Suppressor macrophage treated with lipopolysaccharide for 1 hour (primary cell): ENCODE measurements at places on chromosomes 11 and 22.

- DNase-seq: peak; percentile 60
These were observed 2.6 kb upstream of the ME3 start for GRCh38 chr11:86675017-86675416.

GRCh38 chr11:121309688-121310087 lies 17.1 kb downstream of the SC5D start:
- no peak for DNase-seq

GRCh38 chr11:123261345-123262106 lies 66.5 kb upstream of the CLMP start:
- peak; percentile 81 for DNase-seq

DNA sequence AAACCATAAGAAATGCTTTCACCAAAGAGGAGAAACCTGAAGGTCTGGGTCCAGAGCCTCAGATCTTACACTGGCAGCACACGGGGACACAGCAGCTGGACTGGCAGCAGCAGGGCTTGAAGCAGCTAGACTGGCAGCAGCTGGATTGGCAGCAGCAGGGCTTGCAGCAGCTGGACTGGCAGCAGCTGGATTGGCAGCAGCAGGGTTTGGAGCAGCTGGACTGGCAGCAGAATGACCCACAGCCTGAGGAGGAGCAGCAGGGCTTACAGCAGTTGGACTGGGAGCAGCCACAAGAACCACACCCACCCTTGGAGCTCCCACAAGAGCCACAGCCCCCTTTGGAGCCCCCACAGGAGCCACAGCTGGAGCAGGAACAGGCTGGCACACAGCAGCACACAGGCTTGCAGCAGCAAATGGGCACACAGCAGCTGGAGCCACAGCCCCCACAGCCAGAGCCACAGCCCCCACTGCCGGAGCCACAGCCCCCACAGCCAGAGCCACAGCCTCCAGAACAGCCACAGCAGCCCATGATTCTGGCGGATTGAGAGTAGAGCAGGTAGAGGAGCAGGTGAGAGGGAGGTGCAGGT lies at the start of gene KRTAP5-11:
KRTAP5-11 (minus strand) TSS at position 567 of the 587 bp plus-strand sequence; CDS start at position 529, 38 bp downstream.
- DNase-seq: no peak

GRCh38 chr11:90242894-90243416 lies 20.1 kb upstream of the CHORDC1 start:
- DNase-seq: no peak

- DNase-seq: no peak
These were observed 1.1 kb upstream of the LRRC75B start for GRCh38 chr22:24593836-24594568.

DNA sequence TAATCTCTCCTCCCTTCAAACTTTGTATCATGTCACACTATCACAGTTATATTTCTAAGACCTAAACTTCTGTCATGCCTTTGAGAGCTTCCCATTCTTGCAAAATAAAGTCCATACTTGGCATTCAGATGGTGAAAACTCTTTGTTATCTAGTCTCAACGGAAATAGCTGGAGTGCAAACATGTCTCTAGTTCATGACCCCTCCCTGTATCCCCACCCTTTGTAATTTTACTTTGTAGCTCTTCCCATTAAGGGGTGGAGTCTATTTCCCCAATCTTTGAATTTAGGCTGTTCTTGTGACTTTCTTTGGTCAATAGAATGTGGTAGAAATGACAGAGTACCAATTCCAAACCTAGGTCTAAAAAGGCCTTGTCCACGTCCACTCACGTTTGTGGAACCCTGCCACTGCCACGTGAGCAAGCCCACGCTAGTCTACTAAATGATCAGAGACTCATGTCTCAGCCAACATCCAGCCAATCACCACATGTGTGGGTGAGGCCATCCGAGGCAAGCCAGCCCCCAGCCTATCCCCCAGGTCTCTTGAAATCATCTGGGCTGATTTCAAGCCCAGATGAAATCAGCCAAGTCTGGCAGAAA lies 23.4 kb downstream of the SLN start:
- DNase-seq: no peak

DNA sequence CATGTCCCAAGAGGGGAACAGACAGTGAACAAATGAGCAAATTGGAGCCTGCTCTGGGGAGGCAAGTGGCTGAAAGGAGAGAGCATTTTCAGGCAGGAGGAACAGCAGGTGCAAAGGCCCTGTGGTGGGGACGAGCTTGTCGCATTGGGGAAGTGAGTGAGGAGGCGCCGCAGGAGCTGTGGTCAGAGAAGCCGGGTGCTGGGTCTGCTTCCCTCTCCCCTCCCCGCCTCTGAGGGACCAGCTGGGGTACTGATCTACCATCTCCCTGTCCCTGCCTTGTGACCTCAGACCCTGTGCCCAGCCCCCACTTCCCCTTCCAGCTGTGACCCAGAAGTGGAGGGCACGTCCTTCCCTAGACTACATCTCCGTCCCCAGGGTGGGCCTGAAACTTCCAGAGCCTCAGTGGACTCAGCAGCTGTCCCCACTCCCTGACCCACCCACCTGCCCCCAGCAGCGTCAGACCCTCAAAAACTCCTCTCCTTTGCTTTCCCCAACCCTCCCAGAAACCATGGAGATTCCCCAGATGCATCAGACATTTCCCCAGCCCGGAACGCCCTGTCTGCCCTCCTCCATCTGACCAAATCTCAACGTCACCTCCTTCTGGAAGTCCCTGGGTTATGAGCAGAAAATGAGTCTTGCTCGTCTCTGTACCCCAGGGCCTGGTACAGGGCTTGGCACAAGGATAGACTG lies 19.7 kb upstream of the PDGFB start:
- peak; percentile 98 for DNase-seq

- no peak for DNase-seq
These were observed 6.5 kb downstream of the PTPMT1 start for GRCh38 chr11:47571895-47572294.

DNA sequence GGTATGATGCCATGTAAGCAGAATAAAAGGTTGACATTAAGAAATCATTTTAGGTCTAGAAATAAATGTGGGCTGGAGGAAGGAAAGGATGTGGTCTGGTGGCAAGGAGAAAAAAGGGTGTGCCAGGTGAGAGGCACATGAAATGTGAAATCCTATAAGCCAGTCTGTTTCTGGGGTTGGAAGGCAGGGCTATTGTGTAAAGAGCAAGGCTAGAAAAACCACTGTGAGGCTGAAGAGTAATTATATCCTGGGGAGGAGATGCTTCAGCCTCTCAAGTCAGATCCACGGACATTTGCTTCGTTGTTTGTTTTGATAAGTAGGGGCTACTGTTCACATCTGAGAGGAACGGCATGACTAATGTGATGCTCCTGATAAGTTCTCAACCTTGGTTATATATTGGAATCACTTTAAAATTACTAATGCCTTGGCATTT lies 77.5 kb upstream of the CTSC start:
- no peak for DNase-seq

DNA sequence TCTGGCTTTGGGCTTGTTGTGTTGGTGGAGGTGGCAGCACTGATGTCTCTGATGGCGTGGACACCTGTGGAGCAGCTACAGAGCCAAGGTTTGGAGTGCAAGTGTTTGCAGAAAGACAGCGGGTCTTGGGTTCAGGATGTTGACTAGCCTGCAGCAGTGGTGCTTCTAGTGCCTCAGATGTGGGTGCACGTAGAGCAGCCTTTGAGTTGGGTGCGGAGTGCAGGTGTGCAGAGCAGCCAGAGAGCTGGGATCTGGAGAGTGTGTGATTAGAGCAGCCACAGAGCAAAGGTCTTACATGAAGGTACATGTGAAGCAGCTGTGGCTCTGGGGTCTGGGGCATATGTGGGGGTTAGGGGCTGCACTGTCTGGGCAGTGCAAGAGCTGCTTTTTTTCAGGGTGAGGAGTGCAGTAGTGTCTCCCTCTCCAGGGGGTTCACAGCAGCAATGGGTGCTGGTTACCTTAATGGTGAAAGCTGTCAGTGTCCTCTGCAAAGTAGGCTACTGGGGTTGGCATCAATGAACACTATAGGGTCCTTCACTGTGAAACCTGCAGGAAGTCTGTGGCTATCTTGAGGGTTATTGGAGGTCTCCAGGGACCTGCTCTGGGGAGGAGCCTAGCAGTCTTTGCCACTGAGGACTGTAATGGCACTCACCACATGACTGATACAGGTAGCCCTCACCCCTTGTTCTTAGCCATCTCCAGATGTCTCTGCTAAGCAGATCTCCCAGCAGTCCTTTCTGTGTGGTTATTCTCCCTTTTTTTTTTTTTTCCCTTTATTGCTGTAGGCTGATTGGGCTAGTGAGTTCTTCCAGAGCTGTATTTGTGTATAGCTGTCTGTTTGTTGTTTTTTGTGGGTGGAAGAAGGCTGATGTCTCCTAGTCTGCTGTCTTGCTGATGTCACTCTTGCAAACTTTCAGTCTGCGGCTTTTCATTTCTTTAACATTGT lies 14.3 kb downstream of the BIRC2 start:
- DNase-seq: no peak

- DNase-seq: peak; percentile 33
These were observed 251 bp upstream of the UQCC3 start for GRCh38 chr11:62671236-62671607.

DNA sequence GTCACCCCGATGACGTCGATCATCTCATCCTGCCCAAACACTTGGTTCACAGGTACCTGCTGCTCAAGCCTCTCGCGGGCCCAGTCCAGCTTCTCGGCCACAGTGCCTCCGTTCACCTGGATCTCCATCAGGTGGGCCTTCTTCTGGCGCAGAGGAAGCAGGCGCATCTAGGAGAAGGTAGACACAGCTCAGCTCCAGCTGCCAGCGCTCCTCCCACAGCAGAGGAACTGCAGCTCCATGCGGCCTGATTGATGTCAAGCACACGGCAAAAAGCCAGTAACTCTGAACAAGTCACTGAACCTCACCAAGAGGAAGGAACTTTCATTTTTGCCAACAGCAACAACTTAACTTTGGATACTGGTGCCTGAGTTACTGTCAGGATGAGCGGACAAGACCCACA lies 4.0 kb downstream of the RPL3 start:
- DNase-seq: no peak

- no peak for DNase-seq
These were observed 81.9 kb downstream of the MN1 start for GRCh38 chr22:27719535-27720227.

DNA sequence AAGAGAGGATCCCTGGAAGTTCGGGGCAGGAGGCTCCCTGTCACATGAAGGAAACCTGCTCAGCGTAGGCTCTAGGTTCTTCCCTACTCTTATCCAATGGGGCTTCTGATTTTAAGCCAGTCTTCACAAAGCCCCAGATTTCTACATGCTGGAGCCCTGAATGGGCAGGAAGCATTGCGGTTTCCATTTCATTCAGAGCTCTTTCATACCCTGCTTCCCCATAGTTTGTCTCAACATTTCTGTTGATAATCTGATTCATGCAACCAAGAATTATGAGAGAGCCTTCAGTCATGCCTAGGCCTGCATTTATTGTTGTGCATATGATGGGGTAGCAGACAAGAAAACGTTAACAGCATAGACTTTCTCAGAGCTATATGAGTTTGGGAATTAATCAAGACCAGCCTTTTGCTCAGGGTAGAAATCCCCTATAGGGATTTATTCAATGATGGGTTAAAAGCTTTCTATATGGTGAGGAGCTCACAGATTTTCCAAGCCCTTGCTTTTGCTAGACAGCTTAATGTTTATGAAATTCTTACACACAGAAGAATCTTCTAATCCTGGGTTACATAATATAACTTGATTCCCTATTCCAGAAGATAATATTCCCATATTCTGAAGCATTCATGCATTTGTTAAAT lies 15.9 kb downstream of the OR51B4 start:
- DNase-seq: no peak

GRCh38 chr11:70270877-70271648 lies 573 bp downstream of the PPFIA1 start:
- peak; percentile 54 for DNase-seq

GRCh38 chr22:46286006-46286405 lies 10.7 kb upstream of the GTSE1 start:
- DNase-seq: no peak

DNA sequence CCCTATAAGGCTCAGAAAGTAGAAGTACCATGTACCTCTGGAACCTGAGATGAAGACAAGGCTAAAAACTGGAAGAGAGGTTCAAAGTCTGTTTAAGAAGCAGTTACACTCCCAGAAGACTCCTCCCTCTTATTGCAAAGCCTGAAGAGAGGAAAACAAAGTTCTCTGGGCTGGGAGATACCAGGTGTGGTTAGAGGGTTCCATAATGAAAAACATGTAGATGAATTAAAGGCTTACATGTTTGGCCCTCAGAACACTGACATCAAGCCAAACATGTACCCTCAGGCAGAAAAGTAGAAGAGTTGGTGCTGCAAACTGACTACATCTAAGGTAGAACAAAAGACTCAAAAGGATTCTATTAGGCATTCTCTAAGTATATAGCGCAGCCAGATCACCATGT lies 205.3 kb downstream of the TTC28 start:
- no peak for DNase-seq

DNA sequence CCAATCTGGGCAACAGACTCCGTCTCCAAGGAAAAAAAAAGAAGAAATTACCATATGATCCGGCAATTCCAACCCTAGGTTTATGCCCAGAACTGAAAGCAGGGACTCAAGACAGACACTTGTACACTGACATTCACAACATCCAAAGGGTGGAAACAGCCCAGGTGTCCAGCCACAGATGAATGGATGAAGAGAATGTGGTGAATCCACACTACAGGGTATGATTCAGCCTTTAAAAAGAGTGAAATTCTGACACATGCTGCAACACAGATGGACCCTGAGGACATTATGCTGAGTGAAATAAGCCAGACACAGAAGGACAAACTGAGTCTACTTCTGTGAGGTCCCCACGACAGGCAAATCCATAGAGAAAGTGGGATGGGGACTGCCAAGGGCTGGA lies 43.9 kb downstream of the SGSM3 start:
- no peak for DNase-seq

GRCh38 chr11:77140231-77140851 lies 12.3 kb downstream of the MYO7A start:
- DNase-seq: no peak

DNA sequence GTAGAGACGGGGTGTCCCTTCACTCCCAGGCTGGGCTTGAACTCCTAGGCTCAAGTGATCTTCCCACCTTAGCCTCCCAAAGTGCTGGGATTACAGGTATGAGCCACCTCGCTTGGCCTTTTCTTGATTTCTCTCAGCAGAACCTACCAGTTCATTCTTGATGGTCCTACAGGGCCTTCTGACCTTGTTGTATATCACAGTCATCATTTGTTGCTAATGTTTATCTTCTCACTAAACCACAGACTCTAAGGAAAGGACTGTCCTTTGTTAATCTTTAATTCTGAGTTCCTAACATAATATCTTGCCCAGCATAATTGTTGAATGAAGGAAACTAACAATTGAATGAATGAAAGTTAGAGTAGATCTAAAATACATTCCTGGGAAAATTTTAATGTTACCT lies 22.0 kb upstream of the ZC3H12C start:
- no peak for DNase-seq

DNA sequence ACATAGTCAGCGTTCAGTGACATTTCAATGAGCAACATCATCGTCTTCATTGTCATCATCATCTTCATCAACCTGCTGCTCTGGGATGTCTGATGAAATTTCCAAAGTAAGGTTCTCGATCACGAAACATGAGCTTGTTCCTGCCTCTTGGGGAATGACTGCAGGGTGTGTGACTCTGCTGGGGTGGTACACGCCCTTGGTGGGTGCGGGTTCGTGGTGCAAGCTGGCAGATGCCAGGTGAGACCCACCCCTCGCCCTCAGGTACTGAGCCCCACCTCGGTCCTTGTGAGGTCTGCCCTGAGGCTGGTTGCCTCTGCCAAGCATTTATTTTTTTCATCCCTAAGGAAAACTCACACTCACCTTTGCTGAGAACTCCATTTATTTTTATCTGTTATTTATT lies 1389.2 kb downstream of the TBC1D22A start:
- no peak for DNase-seq

GRCh38 chr22:23485490-23485889 lies 94.6 kb downstream of the IGLL1 start:
- DNase-seq: no peak
